ENCODE measurements at places on chromosomes 12 and 14. TPM values are rescaled to one million over a fixed set of nuclear protein-coding genes. Genes with fewer than 3 reads are reported as not detected.

GRCh38 chr12:10214136-10214894 is 1.6 kb downstream of the GABARAPL1 start:
- H3K36me3 ChIP-seq, result no peaks in the 10 kb centered on the region
- H3K27me3 ChIP-seq, result peaks cover 16% of the 10 kb centered on the region
- DNase-seq, result no peak
- H3K27ac ChIP-seq, result peak overlapping the region; percentile 77
- peak overlapping the region; percentile 84 for H3K4me3 ChIP-seq

DNA sequence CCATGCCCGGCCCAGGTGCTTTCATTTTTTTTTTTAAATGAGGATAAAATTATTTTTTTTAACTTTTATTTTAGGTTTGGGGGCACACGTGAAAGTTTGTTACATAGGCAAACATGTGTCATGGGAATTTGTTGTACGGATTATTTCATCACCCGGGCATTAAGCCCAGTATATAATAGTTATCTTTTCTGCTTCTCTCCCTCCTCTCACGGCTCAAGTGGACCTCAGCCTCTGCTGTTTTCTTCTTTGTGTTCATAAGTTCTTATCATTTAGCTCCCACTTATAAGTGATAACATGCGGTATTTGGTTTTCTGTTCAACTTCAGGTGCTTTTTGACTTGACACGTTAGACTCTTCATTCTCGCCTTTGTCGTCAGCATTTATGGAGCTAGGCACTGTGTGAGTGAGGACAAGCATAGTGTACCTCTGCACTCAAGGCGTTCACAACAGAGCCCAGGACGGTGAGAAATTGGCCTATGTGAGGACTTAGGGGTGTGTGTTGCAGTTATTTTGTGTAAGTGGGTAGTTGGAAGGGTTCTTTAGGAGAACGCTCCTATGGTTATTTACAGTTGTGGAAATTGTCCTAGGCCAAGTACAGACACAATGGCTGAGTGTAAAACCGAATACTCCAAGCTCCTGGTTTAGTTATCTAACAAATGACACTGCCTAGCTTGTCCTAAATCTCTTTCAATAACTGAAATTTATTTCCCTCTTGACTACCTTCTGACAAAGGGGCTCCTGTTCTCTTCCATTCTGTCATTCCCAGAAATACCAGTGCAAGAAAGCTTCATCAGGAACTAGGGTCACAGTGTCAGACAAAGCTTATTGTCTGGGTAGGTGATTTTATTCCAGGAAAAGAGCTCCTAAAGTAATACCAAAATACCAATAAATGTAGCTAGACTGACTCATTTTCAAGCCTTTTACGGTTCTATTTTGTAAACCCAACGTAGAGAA is 200.5 kb upstream of the PRICKLE1 start:
- no peak for DNase-seq
- H3K27ac ChIP-seq, result no peak overlapping the region
- no peaks in the 10 kb centered on the region for H3K36me3 ChIP-seq
- no peak overlapping the region for H3K4me3 ChIP-seq
- no peaks in the 10 kb centered on the region for H3K27me3 ChIP-seq

DNA sequence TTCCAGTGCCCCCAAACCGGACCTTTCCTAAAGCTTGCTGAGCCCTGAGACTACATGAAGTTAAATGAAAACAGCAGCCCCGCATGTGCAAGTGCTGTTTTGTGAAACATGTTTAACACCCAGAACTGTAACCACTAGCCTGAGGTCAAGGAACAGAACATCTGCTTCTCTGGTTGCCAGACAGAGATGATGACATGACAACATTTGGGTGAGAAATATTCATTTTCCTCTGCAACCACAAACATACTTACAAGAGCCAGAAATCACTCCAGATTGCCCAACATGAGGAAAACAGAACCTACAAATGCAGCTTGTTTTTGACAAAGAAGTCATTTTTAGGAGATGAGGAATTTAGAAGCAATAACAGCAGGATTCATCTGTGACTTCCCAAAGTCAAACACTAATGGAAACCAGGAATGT is 110.4 kb downstream of the BCAT1 start:
- no peaks in the 10 kb centered on the region for H3K27me3 ChIP-seq
- peak; percentile 36 for DNase-seq
- H3K36me3 ChIP-seq, result peaks cover 11% of the 10 kb centered on the region
- H3K4me3 ChIP-seq, result peak overlapping the region; percentile 54
- peak overlapping the region; percentile 90 for H3K27ac ChIP-seq

Gene DIABLO
- total RNA-seq, result 58.1 TPM

GRCh38 chr12:123029550-123029949 is 49.1 kb downstream of the ARL6IP4 start:
- no peak overlapping the region for H3K27ac ChIP-seq
- H3K4me1 ChIP-seq, result peaks cover 21% of the 10 kb centered on the region
- H3K36me3 ChIP-seq, result peaks cover 14% of the 10 kb centered on the region
- H3K27me3 ChIP-seq, result no peaks in the 10 kb centered on the region
- DNase-seq, result no peak

Gene LTB4R
- total RNA-seq, result 11.1 TPM

Gene TSPAN8
- not detected for total RNA-seq

Gene SSTR1
- not detected for total RNA-seq

DNA sequence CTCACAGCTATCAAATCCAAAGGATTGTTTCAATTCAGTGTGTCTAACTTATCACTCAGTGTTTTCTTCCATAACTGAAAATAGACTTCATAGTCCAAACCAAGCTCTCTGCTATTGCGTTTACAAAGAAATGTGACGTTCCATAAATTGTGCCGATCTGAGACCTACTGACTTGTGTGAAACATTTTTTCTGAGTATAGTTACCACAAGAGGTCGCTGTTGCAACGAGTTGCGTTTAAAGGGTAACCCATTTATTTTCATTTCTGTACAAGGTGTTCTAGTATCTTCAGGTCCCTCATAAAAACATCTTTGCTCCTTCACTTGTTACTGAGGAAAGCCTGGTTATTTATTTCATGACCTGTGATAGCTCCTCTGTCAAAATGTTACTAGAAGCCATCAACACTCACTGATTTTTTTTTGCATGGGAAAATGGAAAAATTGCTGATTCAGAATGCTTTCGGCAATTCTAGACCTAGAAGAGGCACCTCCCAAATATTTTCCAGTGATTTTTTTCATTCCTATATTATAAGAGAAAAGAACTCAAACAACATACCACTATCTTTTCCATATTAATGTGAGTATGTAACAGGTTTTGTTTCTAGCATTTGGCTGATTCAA is 60.9 kb upstream of the OR4E1 start:
- no peak overlapping the region for H3K27ac ChIP-seq
- DNase-seq, result peak; percentile 27
- H3K4me3 ChIP-seq, result peak overlapping the region; percentile 73
- peaks cover 21% of the 10 kb centered on the region for H3K27me3 ChIP-seq
- no peaks in the 10 kb centered on the region for H3K36me3 ChIP-seq
- peaks cover 18% of the 10 kb centered on the region for H3K4me1 ChIP-seq

DNA sequence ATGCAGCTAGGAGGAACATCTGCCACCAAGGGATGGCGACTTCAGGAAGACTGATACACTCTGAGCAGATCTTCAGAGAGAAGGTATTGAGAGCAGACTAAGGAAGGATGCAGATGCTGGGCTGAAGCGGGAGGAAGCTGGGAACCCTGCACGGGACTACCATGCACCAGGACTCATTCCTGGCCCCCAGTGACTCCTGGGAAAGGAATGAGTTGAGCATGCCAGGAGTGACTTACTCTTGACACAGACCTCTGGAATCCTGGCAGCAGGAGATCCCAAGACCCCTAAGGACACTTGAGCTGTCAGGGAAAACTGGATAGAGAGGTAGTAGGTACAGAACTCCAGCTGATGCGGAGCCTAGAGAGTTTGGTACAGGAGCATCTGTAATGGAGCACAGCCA is 336.1 kb downstream of the RPS29 start:
- no peaks in the 10 kb centered on the region for H3K27me3 ChIP-seq
- DNase-seq, result no peak
- H3K36me3 ChIP-seq, result no peaks in the 10 kb centered on the region
- no peak overlapping the region for H3K27ac ChIP-seq

DNA sequence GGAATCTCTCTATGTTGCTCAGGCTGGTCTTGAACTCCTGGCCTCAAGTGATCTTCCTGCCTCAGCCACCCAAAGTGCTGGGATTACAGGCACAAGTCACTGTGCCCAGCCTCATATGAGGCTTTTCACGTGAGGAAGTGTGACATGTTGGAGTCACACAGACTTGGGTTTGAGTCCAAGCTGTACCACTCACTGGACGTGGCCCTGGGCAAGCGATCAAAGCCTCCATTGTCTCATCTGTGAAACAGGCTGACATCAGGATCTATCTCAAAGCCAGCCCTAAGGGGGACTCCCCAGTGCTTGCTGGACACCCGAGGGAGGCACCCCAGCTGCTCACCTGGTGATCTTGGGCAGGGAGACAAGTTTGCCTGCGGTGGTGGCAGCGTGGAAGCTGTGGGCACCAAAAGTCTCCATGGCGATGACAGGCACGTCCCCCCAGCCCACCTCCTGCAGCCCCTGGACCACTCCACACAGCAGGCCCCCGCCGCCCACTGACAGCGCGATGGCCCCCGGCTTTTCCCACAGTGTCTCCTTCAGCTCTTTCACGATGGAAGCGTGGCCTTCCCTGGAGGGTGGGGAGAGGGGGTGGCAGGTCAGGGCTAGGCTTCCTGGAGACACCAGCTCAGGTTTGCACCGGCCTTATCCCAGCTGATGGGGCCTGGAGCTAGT is 6.7 kb downstream of the SDS start:
- H3K27ac ChIP-seq, result no peak overlapping the region
- H3K36me3 ChIP-seq, result no peaks in the 10 kb centered on the region
- no peak for DNase-seq
- H3K4me1 ChIP-seq, result no peaks in the 10 kb centered on the region

GRCh38 chr12:13227191-13227590 is 30.7 kb downstream of the EMP1 start:
- H3K27ac ChIP-seq, result no peak overlapping the region
- H3K27me3 ChIP-seq, result peaks cover 43% of the 10 kb centered on the region
- no peaks in the 10 kb centered on the region for H3K36me3 ChIP-seq

All from activated T-helper 1 cell treated with anti-CD3 and anti-CD28 coated beads, Interleukin-12 subunit alpha, Interleukin-12 subunit beta, Interleukin-2, Interleukin-4 antibody, amounts not matched to agents 30 ng/mL and 10 ng/mL and 1 ng/mL, durations not matched to agents 14 hours and 24 hours and 36 hours (primary cell).